ENCODE measurements at places on chromosomes 11 and 22.

DNA sequence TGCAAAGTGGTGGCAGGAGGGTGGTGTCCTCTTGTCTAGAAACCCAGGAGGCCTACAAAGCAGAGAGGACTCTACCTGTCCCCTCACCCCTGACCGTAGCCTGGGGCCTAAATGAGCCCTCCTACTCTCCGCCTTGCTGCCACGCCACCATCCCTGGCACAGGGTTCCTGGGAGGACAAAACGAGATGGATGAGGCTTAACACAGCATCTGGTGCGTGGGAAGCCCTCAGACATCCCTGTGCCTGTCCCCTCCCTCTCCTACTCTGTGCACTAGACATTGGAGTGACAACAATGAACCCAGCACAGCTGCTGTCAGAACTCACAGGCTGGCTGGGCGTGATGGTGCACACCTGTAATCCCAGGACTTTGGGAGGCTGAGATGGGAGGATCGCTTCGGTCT lies 36.4 kb upstream of the DKK3 start:
- no peak for DNase-seq

- peak; percentile 69 for DNase-seq
Measured at GRCh38 chr22:49084206-49084605, 743.5 kb downstream of the BRD1 start.

- DNase-seq: no peak
Measured at GRCh38 chr22:49446759-49447710, 380.6 kb downstream of the BRD1 start.

- peak; percentile 75 for DNase-seq
Measured at GRCh38 chr11:62665599-62666258, 617 bp downstream of the CSKMT start.

DNA sequence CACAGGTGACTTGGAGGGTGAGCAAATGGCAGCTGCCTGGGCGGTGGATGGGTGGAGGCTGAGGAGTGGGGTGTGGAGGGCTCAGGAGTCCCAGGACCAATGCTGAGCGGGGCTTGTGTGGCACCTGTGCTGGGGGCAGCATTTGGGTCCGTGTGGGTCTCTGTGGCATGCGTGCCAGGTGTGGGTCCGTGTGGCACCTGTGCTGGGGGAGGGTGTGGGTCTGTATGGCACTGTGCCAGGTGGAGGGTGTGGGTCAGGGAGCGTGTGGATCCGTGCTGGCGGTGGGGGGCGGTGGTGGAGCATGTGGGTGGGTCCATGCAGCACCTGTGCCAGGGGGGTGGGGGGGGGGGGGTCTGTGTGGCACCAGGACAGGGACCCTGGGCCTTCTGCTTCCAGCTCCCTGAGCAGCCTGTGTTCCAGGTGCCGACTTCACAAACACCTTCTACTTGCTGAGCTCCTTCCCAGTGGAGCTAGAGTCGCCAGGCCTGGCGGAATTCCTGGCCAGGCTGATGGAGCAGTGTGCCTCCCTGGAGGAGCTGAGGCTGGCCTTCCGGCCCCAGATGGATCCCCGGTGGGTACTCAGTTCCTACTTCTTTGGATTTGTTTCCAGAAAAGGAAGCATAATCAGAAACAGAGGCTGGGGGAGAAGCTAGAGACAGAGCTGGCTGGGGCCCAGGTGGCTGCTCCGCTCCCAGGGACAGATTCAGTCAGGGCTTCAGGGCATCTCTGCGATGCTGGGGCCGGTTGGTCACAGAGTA lies 14.7 kb downstream of the SELENOO start:
- no peak for DNase-seq

DNA sequence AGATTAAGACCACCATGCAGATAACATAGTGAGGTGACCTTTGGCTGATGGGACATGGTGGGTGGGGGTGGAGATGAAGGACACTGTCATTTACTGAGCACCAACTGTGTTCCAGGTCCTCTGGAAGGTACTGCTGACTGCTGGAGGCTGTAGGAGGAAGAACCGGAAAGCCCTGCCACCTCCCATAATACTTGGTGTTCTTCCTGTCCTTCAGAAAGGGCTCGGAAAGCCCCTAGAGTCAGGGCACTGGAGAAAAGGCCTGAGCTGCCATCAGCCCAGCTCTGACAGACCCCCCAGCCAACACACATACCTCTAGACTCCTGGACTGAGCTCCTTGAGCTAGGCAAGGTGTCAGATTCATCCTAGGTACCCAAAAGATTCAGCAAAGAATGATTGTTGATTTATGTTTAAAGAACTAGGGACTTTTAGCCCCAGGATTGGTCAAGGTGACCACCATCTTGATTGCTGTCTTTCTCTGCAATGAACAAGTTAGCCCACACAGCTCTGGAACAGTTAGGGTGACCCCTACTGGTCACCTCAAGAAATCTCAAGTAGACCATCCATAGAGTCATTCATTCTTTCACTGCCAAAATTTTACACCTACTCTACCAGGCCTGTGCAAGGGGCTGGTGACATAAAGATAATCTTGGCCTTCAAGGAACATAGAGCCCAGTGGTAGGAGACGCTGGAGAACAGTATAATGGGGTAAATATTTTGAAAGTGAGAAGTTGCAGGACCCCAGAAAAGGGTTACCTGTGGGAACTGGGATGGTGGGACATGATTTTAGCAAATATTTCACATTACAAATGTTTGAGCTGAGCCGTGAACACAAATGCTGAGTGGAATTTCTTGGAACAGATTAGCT lies 39.4 kb downstream of the IRAG1 start:
- DNase-seq: peak; percentile 9

DNA sequence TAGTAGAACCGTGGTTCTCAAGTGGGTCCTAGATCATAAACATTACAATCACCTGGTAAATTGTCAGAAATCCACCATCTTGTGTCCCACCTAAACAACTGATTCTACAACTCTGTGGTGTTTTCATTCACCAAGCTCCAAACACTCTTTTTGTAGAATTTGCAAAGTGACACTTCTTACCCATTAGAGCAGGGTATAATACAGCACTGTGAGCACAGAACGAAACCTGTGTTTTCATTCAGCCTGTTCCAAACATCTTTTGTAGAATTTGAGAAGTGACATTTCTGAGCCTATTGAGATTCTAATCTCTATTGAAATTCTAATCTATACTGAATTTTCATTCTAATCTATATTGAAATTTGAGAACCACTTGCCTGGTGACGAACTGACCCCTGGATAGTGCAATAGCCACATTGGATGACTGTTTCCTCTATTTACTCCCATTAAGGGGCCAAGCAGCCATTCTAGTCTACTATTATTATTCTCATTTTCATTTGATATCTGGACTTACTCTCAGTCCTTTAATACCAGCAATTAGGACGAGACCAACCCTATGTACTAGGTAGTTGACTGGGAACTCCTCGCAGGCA lies 616.6 kb downstream of the LRRC4C start:
- no peak for DNase-seq

DNA sequence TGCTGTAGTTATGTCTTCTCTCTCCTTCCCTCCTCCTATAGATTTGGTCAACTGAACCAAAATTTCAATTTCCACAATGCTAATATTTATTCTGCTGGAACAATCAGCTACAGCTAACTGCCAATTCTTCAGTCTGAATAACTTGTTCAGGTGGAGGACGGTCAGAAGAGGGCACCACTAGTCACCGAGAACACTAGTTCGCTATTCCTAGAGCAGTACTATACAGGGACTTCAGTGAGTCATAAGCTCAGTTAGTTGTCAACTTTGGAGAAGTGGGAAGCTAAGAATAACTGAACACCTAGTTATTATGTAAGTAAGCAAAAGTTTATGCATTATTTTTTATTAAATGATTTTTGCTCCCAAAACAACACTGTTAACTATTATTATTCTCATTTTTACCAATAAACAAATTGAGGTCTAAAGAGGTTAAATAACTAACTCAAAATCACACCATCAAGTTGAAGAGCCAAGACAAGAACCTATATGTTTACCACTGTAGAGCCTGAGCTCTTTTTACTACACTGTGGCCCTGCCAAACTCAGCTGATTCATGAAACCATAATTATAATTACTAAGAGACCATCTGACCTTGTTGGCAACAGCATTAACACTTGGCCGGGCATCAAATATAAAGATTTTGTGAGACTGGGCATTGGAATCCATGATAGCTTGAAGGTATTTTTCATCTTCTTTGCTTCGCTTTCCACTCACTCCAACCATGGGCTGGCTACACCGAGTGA lies 59.0 kb downstream of the CEP57 start:
- no peak for DNase-seq

- no peak for DNase-seq
Measured at GRCh38 chr22:31062566-31063230, 18.4 kb upstream of the SMTN start.

DNA sequence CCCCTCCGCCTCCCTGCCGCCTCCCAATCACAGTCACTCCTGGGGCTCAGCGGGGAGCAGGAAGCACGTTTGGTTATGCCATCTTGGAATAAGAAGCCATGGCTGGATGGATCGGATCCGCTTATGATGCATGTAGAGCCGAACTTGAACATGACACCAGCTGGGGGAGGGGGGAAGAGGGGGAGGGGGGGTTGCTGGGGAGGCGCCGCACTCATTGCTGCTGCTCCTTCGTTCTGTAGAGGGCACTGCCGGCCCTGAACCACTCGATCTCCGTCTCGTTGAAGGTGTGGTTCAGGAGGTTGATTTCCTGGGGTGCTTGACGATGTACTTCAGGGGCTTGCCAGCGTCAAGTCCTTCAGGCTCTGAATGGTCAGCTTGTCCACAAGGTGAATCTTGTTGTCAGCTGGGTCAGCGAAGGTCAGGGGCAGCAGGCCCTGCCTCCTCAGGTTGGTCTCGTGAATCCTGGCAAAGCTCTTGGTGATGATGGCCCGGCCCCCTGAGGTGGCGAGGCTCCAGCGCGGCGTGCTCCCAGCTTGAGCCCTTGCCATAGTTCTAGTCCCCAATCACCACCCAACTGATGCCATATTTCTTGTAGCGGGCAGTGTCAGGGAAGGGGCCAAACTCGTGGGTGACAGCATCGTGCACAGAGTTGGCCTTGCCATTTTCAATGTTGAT lies 476.9 kb upstream of the ISX start:
- no peak for DNase-seq

- no peak for DNase-seq
Measured at GRCh38 chr11:20099527-20099926, 60.7 kb downstream of the DBX1 start.

GRCh38 chr11:93536101-93536861 lies 6.9 kb downstream of the SMCO4 start:
- DNase-seq: no peak

GRCh38 chr22:46269564-46269963 lies 1.8 kb downstream of the TTC38 start:
- no peak for DNase-seq

GRCh38 chr11:106708348-106708747 lies 309.9 kb downstream of the GUCY1A2 start:
- no peak for DNase-seq

DNA sequence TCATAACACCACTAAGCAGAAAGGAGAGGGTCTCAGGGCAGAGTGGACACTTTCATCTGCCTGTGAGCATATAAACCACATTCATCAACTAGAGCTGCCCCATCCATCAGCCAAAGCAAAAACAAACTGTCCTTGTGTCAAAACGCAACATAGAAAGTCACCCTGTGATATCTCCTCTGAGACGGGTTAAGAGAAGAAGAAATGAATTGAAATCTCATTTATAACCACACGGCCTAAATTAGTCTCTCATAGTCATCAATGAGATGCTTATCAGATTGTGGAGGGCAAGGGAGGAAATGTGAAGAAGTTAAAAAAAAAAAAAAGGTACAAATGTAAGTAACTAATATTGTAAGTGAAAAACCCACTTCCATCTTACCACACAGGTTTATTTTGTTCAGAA lies 75.7 kb downstream of the SIK3 start:
- no peak for DNase-seq

- DNase-seq: no peak
Measured at GRCh38 chr22:40237241-40237640, 59.5 kb downstream of the TNRC6B start.

DNA sequence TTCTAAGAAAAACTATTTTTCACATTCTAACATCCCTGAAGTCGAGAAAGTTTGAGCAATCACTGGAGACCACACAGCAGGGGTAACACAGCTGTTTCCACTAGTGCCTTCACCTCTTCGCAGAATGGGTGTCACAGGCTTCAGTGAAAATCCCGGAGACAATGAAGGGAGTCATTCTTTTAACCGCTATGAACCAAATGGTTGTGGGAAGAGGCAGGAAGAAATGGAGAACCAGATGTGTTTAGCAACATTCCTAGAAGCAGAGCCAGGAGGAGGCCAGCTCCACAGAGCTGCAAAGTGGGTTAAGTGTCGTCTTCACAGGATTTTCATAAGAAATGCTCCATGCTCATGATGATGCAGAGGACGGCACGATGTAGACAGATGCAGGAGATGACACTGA lies 221.1 kb downstream of the LARGE1 start:
- no peak for DNase-seq

DNA sequence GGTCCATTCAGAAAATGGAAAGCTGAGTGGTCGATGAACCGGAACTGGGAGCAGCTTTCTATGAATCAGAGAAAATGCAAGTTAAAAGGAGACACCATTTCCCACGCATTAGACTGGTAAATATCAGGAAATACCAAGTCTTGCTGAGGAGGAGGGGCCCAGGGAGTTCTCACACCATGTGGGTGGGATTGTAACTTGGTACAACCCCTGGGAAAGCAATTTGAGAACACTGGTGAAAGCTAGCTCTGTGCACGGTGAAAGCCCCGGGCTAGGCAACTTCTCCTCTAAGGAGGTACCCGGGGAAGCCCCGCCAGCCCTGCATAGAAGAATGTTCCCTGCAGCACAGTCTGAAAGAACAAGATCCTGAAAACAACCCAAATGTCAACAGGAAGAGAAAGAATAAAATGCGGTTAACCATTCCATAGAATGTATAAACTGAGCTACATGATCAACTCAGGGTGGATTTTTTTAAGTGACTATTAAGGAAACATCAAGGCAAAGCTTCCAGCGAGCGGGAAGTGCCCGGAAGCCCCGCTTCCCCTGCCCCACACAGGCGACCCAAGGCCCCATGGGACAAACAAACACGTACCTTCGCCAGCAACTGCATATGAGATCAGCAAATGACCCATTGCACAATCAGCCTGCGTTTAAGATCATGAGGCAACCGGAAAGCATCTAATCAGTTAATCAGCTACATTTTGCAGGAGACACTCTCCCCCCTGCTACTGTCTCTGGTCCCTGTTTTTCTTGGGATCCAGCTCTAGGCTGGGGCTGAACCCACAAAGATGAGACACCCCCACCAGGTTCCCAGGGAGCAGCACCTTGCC lies 11.3 kb downstream of the SHANK2 start:
- DNase-seq: no peak
